ENCODE measurements at places on chromosomes 3 and 15. TPM values are rescaled to one million over a fixed set of nuclear protein-coding genes. Genes with fewer than 3 reads are reported as not detected.

Gene RASL12
- 20.3 TPM for total RNA-seq

GRCh38 chr15:47334805-47335535 lies 382.3 kb upstream of the SEMA6D start:
- no peak for DNase-seq

- DNase-seq, result no peak
These were observed 389.1 kb upstream of the SGO1 start for GRCh38 chr3:20575146-20575545.

GRCh38 chr15:41997845-41998244 lies 23.0 kb downstream of the PLA2G4E start:
- DNase-seq, result no peak

Gene EXD1
- total RNA-seq, result not detected

GRCh38 chr3:158148218-158148617 lies 38.3 kb downstream of the RSRC1 start:
- no peak for DNase-seq

Gene MYL3
- total RNA-seq, result 8.5 TPM

Gene NT5DC2
- total RNA-seq, result 26.5 TPM

Gene GAP43
- total RNA-seq, result 0.16 TPM

- DNase-seq, result no peak
These were observed 135.2 kb downstream of the SLC25A26 start for GRCh38 chr3:66355997-66356396.

DNA sequence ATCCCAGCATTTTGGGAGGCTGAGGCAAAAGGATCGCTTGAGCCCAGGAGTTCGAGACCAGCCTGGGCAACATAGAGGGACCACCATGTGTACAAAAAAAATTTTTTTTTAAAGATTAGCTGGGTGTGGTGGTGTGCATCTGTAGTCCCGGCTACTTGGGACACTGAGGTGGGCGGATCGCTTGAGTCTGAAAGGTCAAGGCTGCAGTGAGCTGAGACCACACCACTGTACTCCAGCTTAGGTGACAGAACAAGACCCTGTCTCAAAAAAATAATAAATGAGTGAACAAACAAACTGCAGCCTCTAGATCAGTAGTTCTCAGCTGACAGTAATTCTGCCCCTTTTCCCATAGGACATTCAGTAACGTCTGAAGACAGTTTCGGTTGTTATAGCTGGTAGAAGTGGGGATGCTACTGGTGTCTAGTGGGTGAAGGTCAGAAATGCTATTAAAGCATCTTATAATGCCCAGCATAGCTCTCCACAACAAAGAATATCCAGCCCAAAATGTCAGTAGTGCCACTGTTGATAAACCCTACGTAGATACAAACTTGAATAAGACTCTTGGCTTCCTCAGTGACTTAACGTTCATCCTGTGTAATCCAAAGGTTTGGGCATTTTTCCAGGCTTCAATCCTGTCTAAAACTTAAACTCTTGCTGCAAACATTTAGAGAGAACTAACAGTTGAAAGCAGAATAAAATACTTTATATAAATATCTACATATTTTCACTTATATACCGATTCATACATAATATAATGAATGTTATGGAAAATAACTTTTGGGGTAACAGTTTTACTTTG lies 10.6 kb downstream of the SMC4 start:
- no peak for DNase-seq

DNA sequence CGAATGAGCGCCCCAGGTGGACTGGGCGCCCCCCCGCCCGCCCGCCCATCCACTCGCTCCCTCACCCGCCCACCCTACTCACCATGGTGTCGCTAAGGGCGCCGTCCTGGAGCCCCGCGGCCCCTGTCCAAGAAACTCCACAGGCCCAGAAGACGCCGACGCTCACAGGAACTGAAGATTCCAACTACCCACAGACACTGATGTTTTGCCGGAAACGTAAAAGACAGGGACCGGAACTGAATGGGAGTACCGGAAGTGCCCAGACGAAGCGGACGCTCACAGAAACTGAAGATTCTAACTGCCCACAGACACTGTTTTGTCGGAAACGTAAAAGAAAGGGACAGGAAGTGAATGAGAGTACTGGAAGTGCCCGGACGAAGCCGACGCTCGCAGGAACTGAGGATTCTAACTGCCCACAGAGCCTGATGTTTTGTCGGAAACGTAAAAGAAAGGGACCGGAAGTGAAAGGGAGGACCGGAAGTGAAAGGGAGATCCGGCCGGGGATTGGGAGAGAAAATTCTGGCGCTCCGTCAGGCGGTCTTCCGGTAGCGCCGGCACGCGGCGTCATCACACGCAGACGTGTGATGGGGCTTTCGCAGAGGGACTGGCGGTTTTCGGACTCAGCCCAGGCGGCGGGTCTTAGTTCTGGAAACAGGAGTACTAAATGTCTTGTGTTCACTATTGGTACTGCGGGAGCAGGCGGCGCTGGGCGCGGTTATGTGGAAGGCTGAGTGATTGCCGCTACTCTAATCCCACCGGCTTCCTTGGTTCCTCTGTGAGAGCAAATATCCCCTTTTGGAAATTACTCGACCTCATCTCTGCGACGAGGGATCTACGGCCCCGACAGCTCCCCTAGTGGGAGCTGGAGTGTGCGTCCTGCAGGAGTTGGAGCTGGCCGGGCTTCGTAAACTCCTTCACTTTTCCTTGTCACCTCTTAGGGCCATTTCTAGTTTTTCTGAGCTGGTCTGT lies at the start of gene ISY1:
ISY1 (minus strand) TSS at position 173 of the 969 bp plus-strand sequence; CDS start at position 85, 88 bp downstream.
- peak; percentile 81 for DNase-seq

- no peak for DNase-seq
These were observed 2.9 kb downstream of the SNRPN start for GRCh38 chr15:24957691-24958090.

- no peak for DNase-seq
These were observed 175.9 kb downstream of the VGLL3 start for GRCh38 chr3:86814918-86815655.

- peak; percentile 52 for DNase-seq
These were observed at the start of gene CRTC3 for GRCh38 chr15:90529371-90530249. Gene CRTC3, plus strand, starts transcription at chr15:90529923. Its CDS starts 149 bp downstream, at chr15:90530072.

- no peak for DNase-seq
These were observed 239.3 kb downstream of the FEZF2 start for GRCh38 chr3:62134061-62134496.

Gene OR5K2
- total RNA-seq, result not detected

DNA sequence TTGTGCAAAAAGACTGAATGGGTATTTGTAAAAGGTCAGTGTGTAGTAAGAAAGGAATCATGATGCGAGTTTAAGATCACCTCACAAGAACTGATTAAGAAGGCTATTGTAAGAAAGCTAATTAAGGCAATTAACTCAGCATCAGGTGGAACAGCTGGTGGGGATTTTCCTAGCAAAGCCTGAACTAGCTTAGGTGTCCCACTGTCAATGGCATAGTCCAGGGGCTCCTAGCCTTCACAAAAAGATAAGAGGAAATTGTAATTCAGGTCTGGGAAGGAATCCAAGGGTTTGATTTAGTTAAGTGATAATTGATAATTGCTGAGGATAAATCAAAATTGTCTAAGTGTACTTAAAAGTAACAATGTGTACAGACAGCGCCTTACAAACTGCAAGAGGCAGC lies 901.6 kb downstream of the TUSC7 start:
- no peak for DNase-seq

Gene GUCA1C
- not detected for total RNA-seq

Gene GOLGA6L7
- total RNA-seq, result not detected

DNA sequence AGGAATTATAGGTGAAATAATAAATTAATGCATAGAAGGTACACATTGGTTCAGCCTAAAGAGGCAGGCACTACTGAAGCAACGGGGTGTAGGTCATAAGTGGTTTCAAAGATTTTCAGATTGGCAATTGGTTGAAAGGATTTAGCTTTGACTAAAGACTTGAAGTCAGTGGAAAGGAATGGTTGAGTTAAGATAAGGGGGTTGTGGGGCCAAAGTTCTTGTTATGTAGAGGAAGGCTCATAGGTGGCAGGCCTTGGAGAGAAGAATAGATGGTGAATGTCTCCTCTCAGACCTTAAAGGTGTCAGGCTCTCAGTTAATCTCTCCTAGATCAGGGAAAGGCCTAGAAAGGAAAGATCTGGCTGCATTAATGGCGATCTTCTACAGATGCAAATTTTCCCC lies 209.8 kb downstream of the ATP10A start:
- DNase-seq, result no peak

Gene RBP2
- total RNA-seq, result not detected

DNA sequence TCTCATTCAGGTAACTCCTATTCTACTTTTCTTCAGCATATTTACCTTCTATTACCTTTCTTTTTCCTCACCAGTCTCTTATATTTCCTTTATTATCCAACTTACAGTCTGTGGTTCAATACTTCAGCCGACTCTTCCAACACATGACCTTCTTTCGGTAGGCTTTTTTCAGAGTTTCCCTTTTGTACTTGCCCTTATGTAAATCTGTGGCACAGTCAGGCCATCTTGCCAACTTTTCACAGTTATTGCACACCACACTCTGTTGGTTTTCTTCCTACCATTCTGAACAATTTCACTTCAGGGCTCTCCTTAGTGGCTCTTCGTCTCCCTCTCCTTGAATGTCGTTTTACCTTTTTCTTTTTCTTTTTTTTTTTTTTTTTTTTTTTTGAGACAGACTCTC lies 427.8 kb downstream of the LPP start:
- DNase-seq, result no peak

DNA sequence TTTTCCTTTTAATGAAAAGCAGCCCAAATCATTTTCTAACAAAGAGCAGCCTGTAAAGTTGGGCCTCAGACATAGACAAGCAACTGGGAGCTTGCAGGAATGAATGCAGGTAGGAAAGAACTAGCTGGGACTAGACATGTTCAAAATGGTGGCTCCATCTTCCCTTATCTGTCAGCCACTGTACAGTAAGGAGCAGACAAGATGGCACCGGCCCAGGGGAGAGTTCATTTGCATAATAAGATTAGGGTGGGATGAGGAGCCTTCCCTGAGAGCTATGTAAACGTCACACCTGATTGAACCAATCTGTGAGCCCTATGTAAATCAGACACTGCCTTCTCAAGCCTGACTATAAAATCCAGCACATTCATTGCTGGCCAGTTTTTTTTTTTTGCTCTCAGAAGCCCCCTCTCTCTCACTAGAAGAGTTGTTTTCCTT lies 59.7 kb upstream of the GK5 start:
- DNase-seq, result no peak

Gene SLC12A1
- total RNA-seq, result not detected

DNA sequence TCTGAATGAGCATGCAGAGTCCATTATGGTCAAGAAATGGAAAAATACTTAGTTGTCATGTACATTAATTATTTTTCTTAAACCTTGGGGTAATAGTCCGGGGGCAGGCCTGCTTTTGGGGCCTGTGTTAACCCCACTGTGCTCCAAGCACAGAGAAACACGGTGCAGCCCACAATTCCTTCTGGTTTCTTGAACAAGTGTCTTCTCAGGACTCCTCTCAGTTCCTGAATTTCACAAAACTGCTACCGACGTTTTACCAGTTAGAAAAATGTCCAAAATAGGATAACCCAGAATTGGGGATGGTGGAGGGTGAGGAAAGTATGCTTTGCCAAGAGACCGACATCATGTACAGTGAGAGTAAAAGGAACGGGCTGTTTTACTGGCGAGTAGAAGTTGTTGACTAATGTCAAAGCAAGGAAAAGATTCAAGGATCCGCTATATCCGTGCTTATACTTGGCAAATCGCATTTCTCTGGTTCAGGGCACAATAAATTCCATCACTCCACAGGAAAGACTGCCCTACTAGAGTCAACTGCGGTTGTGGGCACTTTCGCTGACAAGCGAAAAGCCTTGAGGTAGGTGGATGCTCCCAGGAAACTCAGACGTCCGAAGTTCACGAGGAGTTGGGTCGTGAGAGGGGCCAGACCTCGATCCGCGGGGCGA lies 495 bp upstream of the NXPE3 start:
- no peak for DNase-seq

Gene CKMT1B
- total RNA-seq, result 5.7 TPM

Gene OR5H1
- not detected for total RNA-seq

GRCh38 chr15:39629371-39629770 lies 48.5 kb downstream of the THBS1 start:
- no peak for DNase-seq

DNA sequence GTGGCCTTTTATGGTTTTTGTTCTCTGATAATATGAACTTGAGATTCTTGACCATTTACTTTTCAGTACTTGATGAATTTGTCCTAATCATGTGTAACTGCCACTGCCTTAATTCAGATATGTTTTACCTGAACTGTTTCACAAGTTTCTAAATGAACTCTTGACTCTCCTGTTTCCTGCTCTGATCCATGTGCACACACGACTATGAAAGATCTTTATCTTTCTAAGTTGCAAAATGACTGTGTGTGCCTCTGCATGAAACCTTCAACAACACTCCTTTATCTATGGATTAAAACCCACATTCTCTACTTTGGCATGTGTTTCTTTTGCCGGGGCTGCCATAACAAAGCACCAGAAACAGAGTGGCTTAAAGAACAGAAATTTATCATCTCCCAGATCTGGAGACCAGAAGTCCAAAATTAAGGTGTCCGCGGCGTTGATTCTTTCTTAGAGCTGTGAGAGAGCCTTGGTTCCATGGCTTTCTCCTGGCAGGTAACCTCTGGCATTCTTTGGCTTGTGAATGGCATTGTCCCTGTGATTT lies 275.0 kb downstream of the ADAMTSL3 start:
- no peak for DNase-seq

DNA sequence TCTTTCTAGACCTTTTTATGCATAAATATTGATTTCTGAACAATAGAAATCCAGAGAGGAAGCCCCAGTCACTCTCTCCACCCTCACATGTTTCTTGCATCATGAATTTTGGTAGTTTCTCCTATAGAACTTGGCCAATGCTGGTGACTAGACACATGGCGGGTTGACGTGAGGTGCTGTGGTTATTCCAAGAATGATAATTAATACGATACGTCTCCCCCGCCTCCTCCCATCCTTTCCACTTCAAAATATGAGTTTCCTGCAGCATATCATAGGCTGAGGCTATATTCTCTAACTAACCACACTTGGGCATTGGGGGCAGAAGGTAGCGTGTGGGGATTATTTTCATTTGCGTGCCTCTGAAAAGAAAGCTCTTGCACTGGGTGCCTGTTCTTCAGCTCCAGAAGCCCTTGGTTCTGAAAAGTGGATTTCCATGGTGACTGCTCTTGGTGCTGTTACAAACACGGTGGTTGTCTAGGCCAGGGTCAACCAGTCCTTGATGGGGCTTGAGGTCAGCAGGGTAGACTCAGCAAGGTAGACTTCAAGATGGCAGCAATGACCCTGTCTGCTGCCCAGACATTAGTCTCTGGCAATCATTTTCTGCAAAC lies 5.3 kb downstream of the TNFSF10 start:
- no peak for DNase-seq

DNA sequence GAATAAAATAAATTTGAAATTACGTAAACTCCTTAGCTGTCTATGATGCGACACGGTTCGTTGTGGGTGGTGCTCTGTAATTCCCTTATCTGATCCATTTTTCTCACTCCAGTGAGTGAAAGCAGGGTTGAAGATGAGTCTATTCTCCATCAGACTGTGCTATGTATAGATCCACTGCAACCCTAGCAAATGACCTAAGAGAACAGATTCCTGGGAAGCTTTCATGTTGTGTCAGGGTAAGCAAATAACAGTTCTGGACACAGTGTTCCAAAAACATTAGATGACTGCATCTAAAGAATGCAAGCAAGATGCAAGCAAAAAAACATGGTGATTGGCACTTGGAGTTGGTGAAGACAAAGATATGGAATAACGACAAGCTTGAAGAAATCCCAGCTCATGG lies 239.3 kb downstream of the SLC9A9 start:
- no peak for DNase-seq

Gene MESP2
- 2.3 TPM for total RNA-seq

Gene TGM5
- 3.1 TPM for total RNA-seq

Data from breast epithelium (tissue), 4 donors.